Umbilical cord (tissue), 2 donors: ENCODE measurements at places on chromosomes 5 and 9. TPM values are rescaled to one million over a fixed set of nuclear protein-coding genes. Genes with fewer than 3 reads are reported as not detected.
A peak's percentile ranks its signal among the peaks of the same experiment; 100 is the strongest.

The SPINK4 gene
- total RNA-seq, result not detected

DNA sequence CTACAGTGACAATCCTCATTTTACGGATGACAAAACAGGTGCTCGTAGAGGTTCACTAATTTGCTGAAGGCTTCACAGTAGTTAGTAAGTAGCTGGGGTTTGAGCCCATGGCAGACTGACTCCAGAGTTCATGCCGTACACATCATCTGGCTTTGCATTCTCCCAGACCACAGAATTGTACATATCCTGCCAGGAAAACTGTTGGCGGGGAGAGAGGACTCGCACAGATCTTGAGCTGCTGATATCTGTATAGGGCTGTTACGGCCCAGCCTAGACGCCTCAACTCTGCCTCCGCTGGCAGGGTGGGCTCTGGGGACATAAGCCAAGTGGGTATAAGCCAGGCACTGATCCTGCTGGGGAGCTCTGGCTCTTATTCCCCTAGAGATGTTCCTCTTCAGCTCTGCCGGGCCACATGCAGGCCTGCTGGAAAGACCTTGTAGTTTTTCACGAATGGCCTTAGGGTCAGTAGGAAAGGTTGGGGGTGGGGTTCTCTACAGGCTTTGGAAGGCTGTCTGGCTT lies 16.3 kb downstream of the LARP1 start:
- DNase-seq, result peak; percentile 96

- no peak for DNase-seq
Observed at GRCh38 chr9:84054341-84055010, 73.9 kb downstream of the RMI1 start.

The DND1 gene
- 0.96 TPM for total RNA-seq

The IL9 gene
- not detected for total RNA-seq

- DNase-seq, result peak; percentile 55
Observed at GRCh38 chr5:149007174-149007573, 55.7 kb downstream of the SH3TC2 start.

The SLC6A19 gene
- total RNA-seq, result 0.48 TPM

DNA sequence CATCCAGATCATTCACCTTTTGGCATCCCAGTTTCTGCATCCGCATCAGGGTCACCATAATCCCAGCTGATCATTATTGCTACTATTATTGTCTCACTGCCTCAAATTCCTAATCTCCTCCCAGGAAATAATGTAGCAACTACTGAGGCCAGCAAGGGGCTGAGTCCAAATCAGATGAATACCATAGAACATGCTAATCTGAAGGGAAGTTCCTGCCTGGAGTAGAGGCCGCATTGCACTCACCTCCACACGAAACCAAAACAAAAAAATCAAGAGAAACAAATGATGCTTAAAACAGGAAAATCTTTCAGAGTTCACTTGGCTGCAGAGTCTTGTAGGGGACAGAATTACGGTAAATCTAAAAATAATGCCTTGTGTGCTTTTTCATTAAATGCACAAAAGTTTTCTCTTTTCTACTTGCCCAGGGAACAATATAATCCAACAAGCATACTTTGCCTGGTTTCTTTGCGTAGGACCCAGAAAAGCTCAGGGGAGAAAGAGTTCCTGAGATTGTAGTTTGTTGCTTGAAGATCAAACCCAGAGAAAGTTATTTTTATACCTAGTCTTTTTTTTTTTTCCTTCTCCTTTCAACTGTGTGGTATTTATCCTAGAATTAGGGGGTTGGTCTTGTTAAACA lies 87.7 kb upstream of the KLF4 start:
- DNase-seq, result no peak

DNA sequence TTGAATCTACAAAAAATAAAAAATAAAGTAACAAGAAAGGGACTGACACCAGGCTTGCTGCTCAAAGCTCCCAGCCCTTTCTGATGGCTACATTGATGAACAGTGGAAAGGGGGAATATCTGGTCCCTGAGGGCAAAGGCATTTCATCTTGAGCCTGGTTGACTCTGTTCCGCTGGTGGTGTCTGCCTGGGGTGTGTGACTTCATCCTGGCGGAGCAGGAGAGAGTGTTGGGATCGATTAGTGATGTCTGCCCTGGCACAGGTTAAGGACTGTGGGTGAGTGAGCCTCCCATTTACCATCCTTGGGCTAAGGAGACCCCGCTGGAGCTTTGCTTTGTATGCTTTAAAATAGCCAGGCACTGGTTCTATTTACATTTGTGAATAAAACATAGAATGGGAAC lies 56.9 kb upstream of the ASS1 start:
- no peak for DNase-seq

- no peak for DNase-seq
Observed at GRCh38 chr5:71587766-71588532, 809 bp downstream of the MCCC2 start.

DNA sequence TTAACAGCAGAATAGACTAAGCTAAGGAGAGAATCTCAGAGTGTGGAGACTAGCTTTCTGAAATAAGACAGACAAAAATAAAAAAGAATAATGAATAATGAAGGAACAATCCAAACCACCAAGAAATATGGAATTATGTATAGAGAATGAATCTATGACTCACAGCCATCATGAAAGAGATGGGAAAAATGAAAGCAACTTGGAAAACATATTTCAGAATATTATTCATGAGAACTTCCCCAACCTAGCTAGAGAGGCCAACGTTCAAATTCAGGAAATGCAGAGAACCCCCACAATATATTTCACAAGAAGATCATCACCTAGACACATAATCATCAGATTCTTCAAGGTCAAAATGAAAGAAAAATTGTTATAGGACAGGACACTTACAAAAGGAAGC lies 349.0 kb upstream of the MPDZ start:
- DNase-seq, result no peak

The NOTCH1 gene
- total RNA-seq, result 23.1 TPM

The AGXT2 gene
- 2.2 TPM for total RNA-seq

The C5orf58 gene
- 1.7 TPM for total RNA-seq

The CHSY3 gene
- 105 TPM for total RNA-seq
